Kidney epithelial cell (primary cell): ENCODE measurements at places on chromosomes 2 and 18. TPM values are rescaled to one million over a fixed set of nuclear protein-coding genes. Genes with fewer than 3 reads are reported as not detected.

The ASXL3 gene
- total RNA-seq, result 1.4 and 1.8 TPM in 2 replicates

DNA sequence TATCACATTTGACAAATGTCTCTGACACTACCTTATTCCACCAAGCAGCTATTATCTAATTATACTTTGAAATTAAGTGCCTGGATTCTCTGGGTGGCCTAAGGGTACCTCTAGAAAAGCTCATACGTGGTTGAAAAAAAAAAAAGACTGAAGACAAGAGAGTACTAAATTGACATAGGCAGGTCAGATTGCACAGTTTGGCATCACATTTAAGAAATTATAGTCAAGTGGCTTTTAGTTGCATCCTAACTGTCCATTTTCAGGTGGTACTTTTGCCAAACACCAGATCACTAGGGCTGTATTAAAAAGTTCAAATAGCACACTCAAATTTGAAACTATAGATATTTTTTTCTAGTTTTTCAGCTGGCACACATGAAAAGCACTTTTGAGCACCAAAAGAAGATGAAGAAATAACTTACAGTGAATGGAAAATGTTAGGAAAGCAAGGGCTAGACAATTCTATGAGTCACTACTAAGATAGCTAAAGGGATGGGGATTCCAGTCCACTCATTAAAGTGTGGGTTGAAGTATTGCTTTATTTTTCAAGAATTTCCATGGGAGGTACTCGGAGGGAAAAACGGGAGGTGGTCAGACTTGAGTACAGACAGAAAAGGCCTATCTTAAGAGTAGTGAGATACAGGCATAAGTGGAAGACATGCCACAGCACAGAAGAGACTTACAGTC lies 106.5 kb upstream of the COL5A2 start:
- DNase-seq, result peak; percentile 74

GRCh38 chr18:2627821-2628276 lies 27.7 kb upstream of the SMCHD1 start:
- peak; percentile 31 for DNase-seq

DNA sequence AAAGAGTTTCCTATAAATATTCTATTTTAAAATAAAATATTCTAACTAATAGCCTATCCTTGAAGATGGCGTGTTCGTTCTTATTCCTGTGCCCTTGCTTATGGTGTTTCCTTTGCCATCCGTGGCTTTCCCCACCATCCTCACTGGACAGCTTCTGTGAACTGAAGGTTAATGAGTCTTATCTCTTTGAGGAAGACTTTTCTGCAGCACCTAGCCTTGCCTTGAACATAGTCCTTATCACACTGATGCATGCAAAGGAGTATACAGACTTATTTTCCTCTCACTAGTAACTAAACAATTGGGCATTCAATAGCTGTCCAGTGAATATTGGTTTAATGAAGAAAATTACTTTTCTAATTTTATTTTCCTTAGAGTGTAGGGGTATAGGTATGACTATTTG lies 88.1 kb downstream of the GULP1 start:
- DNase-seq, result no peak

GRCh38 chr2:121099329-121100290 lies 185.4 kb downstream of the TFCP2L1 start:
- no peak for DNase-seq

DNA sequence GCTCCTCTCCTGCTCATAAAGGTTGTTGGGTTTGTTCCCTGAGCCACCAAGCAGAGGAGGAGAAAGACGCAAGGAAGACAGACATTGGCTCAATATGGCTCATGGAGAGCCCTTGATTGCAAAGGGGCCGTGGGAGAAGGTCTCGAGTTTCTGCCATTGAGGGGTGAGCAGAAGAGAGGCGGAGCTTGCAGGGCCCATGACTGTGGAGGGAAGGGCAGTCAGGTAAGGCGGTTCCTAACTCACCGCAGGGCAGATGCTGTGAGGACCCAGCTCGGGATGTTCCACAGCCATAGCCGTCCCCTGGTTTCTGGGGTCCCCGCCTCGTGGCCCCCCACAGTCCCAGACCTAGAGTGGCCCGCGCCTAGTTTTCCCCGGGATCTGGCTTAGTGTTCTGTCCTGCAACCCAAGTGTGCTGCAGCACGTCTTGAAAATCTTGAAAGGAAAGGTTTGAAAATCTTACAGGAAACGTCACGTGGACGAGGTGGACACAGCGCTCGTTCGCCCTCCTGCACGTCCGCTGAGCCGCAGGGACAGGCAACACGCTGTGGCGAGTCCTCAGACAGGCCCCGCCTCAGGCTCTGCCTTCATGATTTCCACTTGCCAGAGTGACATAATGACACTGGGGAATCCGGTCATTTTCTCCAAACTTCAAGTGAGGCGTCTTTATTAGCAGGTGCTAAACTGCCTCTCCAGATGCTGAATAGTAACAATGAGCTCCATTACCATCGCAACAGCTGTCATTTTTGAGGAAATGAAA lies 105.5 kb upstream of the HDAC4 start:
- DNase-seq, result no peak

DNA sequence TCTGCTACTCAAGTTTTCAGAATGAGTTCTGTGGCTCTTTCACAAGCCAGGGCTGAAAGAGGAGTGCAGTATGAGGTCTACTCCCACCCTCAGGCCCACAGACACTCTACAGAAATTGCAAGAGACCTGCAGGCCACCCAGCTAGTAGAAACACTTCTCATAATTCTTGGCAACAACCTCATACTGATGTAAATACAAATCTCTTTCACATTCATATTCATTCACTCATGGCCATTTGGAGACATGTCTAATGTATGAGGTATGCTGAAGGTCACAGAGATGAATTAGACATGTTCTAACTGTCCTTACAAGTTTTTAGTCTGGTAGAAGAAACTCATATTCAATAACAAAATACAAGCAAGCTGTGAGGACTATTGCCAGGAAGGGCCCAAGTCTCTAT lies 83.8 kb upstream of the KLHL29 start:
- no peak for DNase-seq

GRCh38 chr2:147588191-147588590 lies 256.6 kb upstream of the ACVR2A start:
- DNase-seq, result peak; percentile 5

DNA sequence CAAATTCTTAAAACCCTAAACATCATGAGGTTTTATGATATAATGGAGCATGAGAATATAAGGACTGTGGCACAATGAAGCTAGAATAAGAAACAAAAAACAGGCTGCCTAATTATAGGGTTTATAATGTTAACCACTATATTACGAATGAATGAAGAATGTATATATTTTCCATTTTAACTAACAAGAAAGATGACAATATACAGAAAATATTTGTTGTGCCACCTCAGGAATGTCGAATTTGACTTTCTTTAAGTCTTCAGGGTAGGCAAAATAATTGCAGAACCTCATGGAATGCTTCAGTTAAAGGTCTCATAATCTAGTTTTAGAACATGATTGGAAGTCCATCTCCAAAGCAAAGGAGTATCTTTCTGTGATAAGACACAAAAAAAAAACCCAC lies 282.9 kb upstream of the SLC8A1 start:
- DNase-seq, result no peak

DNA sequence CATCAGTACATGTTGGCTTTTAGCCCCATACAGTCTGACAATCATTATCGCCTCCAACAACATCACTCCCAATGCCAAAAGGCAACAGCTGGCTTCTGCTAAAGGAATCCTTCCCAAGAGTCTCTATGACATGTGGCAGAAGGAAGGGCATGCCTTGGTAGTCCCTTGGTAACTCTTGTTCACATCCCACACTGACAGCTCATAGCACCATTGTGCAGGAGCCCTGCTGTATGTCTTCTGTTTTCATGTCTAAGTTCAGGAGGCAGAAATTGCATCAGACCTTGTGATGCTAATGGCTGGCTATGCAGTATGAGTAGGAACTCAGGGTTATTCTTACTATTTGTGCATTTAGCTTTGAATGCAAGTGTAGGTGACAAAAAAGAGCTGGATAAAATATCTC lies 392.1 kb downstream of the PTH2R start:
- DNase-seq, result no peak

DNA sequence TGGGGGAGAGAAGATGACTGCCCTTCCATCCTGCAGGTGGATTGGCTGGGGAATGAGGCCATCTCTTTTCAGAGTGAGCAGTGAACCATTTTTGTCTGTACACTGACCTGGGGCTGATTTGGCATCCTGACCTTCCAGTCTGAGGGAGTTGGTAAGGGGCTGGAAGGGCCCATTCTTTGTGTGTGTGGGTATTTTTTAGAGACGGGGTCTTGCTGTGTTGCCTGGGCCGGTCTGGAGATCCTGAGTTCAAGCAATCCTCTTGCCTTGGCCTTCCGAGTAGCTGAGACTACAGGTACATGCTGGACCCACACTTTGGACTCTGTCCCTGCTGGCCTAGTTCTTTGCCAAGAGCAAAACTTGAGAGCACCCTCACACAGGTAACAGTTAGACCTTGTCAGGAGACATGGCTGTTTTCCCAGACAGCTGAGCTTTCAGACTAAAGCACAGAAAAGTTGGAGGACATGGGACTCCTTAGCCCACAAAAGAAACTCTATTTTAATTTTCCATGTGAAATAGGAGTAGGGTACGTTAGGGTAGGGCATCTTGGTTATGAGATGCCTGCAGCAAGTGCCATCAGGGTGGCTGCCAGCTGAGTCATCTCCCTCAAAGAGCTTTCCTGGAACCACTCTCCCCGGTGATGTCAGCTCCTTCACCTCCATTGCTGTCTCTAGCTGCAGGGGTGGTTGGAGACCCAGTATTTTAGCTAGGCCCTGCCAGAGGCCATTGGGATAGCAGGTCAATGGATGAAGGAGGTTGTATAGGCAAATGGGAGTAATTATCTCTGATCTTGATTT lies 60.7 kb downstream of the DGKD start:
- peak; percentile 48 for DNase-seq

The BUB1 gene
- total RNA-seq, result 10.2 TPM in 2 replicates

GRCh38 chr2:70412294-70413070 lies 110.6 kb upstream of the FAM136A start:
- no peak for DNase-seq

DNA sequence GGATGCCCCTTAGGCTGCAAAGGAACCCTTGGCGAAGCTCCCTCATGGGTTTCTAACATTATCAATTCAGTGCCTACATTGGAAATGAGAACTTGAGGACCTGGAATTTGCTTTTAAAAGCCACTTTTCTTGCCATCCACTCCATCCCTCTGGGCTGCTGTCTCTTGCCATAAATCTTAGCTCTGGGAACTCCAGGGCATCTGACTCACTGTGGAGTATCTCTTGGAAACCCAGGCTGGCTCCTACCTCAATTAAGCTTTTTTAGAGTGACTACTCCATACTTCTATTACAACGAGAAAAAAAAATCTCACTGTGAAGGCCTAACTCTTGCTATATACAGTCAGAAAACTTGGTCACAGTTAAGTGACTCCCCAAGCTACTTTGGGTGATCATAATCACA lies 227.2 kb upstream of the SETBP1 start:
- DNase-seq, result no peak

The NEURL3 gene
- 16.8 and 18.6 TPM in 2 replicates for total RNA-seq

DNA sequence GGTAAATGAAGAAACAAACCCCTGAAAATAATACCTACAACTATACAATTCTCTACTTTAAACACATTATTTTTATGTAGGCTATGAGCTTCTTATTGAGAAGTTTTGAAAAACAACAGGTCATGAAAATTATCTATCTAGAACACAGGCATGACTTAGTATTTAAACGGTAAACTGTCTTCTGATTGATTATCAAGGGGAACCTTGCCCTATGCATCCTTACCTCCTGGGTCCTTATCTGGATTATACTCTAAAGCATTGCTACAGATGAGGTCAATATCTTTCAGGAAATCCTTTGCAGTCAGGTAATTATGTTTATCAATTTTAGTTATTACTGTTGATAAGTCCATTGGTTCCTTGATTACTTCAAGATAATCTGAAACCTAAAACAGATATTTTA lies 144.3 kb downstream of the ATAD2B start:
- DNase-seq, result no peak

GRCh38 chr18:24208270-24209035 lies 69.6 kb downstream of the CABYR start:
- no peak for DNase-seq
